ENCODE measurements at places on chromosomes 4 and X.

- DNase-seq = no peak
Measured at GRCh38 chr4:122341886-122342285, 36.9 kb upstream of the ADAD1 start.

GRCh38 chr4:110484029-110484428 is 8.1 kb downstream of the ENPEP start:
- no peak for DNase-seq

- no peak for DNase-seq
Measured at GRCh38 chr4:8741513-8742226, 130.0 kb downstream of the HMX1 start.

DNA sequence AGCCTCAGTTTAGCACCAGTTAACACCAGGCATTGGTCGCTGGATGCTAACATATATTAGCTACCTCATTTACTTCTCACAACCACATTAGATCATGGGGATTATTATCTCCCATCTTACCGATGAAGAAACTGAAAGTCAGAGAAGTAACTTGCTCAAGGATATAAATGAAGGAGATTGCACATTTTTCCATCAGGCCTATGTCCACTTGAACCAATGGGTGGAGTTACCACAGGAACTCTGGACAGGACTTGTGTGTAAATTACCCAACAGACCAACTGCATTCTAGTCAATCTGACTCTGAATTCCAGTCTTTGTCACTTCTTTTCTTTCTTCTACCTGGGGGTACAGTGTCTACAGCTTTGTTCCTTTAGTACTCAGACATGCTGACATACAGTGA is 1.8 kb downstream of the LNX1 start:
- DNase-seq = no peak

- DNase-seq = no peak
Measured at GRCh38 chr4:3184725-3185124, 64.2 kb upstream of the MSANTD1 start.
